ENCODE measurements at places on chromosomes 16 and 17. TPM values are rescaled to one million over a fixed set of nuclear protein-coding genes. Genes with fewer than 3 reads are reported as not detected.

GRCh38 chr17:42871647-42872046 lies 20.6 kb downstream of the AOC3 start:
- no peak for DNase-seq

GRCh38 chr17:67411397-67411796 lies 34.3 kb downstream of the PITPNC1 start:
- no peak for DNase-seq

- no peak for DNase-seq
Measured at GRCh38 chr17:12519956-12520594, 145.6 kb upstream of the MYOCD start.

DNA sequence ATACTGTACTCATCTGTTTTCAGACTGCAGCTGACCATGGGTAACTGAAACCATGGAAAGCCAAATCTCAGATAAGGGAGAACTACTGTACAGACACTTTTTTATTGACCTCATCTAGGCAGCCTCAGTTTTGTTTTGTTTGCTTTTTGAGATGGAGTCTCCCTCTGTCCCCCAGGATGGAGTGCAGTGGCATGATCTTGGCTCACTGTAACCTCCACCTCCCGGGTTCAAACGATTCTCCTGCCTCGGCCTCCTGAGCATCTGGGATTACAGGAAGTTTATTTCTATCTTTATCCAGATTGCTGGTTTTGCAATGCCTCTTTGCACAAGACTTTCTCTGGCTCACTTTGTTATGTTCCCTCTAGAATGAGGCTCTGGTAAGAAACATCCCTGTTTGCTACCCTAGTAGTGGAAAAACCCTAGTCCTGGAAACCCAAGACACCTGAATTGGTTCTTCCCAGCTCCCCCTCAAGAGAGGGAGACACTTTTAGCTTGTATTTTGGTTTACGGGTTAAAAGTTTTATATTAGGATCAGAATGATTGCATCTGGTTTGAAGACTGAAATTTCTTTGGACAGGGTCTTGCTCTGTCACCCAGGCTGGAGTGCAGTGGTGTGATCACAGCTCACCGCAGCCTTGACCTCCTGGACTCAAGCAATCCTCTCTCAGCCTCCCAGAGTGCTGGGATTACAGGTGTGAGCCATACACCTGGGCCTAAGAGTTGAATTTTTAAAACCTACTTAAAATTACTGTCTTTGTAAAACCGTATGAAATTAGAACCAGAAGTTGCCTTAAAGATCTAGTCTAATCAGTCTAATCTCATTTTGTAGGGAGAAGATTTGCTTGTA lies 38.9 kb downstream of the ZNF207 start:
- DNase-seq: no peak

The OR3A1 gene
- total RNA-seq: not detected

DNA sequence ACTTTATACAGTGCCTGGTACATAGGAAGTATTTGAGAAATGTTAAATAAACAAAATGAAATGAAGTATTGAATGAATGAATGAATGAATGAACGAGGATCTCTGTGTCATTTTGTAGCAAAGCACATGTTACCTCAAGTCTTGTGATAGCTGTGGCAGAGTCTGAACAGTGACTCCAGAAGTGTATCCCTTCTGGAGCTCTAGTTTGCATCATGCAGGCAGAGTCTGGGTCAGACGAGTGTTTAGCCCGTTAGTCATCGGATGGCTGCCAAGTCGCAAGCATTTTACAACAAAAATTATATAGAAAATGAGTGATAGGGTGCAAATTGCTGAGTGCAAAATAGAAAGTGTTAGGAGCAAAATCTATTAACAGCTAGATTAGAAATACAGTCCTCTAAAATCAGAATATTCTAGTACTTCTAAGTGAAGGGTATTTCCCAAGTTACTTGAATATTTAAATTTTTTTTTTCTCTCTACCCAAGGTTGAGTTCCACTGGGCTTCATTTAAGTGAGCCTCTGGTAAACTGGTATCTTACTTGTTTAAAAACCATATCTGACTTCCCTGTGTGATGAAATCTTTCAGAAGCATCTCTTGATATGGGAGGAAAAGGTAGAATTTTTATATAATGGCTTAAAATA lies 113.3 kb downstream of the FTO start:
- DNase-seq: no peak
